ENCODE measurements at places on chromosomes 4 and X.

DNA sequence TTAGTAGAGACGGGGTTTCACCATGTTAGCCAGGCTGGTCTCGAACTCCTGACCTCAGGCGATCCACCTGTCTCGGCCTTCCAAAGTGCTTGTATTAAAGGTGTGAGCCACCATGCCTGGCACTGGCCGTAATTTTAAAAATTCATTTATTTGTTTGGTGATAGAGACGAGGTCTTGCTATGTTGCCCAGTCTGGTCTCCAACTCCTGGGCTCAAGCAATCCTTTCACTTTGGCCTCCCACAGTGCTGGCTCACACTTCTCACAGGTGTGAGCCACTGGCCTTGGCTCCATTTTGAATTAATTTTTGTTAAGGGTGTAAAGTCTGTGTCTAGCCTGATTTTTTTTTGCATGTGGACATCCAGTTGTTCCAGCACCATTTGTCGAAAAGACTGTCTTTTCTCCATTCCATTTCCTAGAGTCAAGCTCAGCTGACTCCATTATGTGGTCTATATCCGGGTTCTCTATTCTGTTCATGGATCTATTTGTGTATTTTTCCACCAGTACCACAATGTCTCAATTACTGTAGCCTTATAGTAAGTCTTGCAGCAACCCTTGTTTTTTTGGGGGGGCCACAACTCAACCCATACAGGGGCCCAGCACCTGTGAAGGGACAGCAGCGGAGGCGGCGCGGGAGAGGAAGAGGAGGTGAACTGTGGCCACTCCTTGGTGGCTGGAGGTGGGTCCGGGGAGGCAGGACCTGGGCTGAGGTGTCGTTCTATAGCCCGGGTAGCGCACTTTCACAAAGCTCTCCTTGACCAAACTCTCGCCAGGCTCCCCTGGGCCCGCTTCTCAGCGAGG, 1.5 kb upstream of the NSD2 start:
- DNase-seq, result no peak

DNA sequence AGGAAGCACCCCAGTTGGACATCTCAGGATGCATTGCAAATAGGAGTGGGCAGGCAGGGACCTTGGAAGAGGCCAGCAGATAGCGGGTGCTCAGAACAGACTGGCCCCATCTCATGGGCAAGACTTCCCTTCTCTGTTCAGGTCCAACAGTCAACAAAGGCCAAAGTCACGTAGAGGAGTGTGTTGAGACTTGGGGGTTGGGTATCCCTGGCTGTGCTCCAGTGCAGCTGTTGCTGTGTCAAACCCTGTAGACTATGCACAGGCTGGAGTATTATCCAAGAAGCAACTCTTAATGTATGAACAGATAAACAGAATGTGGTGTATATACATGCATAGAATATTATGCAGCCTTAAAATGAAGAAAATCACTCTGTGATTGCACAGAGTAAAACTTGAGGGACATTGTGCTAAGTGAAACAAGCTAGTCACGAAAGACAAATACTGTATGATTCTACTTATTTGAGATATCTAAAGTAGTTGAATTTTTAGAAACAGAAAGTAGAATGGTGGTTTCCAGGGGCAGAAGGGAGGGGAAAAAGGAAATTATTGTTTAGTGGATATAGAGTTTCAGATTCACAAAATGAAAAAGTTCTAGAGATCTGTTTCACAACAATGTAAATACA, 192.1 kb upstream of the LCORL start:
- no peak for DNase-seq

GRCh38 chr4:165828928-165829327, 44.1 kb upstream of the TLL1 start:
- no peak for DNase-seq

DNA sequence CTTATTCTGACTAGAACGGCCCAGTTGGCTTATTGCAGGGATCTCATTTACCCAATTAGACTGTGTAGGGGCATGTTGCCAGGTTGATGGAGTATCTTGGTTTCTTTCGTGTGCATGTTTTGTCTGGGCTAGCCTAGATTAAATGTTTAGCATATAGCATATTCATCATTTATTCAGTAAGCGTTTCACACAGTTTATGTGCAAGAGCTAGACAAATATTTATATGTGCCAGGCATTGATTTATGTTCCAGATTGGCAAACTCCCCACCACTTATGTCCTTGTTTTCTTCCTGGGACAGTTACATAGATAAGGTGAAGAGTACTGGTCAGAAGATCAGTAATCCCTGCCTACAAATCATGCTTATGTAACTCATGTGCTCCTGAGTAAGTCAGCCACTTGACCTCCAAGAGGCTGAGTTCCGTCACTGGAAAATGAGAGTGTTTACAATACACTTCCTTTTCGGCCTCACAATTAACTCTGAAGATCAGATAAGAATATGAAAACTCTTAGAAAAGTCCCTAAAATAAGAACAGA, 57.2 kb downstream of the RUFY3 start:
- DNase-seq, result no peak

DNA sequence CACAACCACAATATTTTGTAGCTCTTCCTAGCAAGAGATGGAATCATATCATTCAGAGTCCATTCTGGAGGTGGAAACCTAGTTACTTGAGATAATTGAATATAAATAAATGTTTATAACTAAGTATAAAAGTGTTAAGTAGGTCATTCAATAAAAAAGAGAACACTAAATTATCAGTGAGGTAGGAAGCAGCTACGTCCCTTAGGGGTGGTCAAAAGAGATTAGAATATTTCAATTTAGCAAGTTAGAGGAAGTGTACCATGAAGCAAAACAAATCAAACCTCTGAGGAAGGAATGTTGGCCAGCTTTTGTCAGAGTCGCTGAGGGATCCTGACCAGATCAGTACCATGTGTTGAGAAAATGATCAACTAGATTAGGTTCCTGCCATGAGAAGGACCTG, 38.0 kb downstream of the GK2 start:
- no peak for DNase-seq

All from NCI-H1436 (cell line).